ENCODE measurements at places on chromosomes 3 and 15.

GRCh38 chr15:63722204-63722808 lies 111.4 kb downstream of the HERC1 start:
- DNase-seq: no peak

DNA sequence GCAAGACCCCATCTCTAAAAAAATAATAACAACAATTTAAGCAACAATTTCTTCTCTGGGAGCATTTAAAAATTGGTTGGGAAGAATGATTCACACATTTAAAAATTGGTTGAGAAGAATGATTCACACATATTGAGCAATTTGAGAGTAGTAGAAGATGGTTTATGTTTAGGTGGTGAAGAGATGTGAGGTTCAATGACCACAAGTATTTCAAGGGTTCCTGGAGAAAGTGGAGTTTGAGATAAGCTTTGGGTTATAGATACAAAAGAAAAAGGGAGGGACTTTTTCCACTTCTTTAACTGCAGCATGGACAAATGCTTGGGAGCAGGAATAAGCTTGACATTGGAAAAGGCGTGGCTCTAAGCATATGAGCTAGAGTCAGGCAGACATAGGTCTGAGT lies 145.7 kb upstream of the NPHP3 start:
- no peak for DNase-seq

DNA sequence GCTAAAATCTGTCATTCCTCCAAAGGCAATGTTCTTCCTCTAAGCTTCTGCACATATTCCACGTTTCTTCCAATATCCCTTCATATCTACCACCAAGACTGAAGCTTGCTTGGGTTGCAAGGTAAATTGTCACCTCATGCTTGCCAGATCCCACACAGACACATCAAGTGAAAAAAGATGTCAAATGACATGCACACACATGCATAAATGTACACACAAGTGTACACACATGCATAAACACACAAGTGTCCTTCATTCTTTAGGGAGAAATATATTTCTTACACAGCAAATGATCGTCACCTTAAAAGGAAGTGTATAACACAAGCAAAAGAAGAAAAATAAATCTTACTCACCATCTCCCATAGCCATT lies 59.4 kb downstream of the CLASP2 start:
- no peak for DNase-seq

DNA sequence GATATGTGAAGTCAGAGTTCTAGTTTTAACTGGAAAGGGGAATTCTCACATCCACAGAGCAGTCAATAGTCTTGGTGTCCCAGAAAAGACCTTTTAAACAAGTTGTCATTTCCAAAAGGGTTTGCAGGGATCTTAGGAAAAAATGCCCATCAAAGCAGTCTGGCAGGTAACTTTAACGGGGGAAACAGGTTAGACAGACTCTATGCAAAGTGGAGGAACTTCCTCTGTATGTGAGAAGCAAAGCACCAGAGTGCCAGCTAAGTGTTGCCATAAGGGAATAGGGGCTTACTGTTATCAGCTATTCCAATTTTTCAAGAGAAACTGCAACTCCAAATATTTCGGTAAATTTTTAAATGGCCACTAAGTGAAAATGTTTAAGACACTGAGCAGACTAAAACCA lies 307.9 kb upstream of the MDFIC2 start:
- DNase-seq: no peak

DNA sequence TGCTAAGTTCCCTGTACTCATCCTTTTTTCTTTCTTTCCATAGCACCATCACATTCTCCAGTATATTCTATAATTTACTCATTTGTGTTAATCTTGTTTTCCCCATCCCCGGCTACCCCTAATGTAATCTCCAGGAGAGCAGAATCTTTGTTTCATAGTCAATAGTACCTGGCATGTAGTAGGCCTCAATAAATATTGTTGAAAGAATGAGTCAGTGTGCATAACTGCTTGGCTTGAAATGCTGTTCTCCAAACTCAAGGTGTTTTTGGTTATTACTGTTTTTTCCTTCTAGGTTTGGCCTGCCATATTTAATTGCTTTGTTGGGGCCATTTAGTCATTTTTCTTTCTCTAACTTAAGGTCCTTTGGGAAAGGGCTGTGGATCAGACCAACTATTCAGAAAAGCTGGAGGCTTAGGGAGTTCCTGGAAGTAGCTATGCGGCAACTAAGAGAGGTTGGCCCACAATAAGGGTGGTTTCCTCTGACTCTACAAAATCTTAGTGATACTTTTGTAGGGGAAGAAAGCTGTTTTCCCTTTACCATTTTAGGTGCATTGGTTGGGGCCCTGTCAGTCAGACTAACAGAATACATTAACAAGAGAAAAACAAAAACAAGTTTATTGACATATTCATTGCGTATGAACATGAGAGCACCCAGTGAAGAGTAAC lies 28.4 kb downstream of the KAT2B start:
- DNase-seq: no peak
